RPMI8226 (cell line): ENCODE measurements at places on chromosomes 2 and 18.

- no peak for DNase-seq
Measured at GRCh38 chr2:233691443-233692433, 952 bp upstream of the UGT1A6 start.

- DNase-seq: no peak
Measured at GRCh38 chr2:102514061-102514785, 41.2 kb downstream of the SLC9A4 start.

DNA sequence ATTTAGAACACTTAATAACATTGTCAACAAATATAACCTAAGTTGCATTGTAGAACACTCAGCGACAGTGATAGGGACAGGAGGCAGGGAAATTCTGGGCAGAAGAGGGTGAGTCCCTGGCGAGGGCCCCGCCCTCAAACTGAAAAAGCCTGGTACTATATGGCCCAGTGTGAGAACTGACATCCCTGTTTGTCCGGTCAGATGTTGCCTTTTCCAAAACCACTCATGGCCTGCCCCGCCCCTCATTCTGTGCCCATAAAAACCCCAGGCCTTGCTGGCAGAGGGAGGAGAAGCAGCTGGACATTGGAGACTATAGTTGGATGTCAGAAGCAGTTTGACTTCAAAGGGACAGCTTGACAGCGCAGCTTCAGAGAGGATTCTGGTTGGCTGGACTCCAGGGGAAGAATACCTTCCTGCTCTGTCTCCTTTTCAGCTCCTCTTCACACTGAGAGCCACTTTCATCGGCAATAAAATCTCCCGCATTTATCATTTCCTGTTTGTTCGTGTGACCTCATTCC, 47.0 kb downstream of the FAM117B start:
- no peak for DNase-seq

DNA sequence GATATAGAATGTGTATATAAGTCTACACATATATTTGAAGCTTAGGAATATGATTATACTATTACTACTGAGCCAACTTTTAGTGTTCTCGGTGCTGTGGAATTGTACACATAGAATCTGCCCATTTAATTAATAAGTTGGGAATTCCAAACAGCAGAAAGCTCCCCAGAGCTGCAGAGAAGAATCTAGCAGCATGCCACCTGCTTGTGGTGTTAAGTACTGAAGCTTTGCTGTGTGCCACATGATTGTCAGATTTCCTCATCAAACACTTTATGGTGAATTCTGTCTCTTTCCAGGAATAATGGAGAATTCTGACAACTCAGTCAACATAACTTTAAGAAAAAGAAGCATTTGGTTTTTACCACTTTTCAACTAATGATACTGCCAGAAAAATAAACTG, 117.8 kb downstream of the WDSUB1 start:
- no peak for DNase-seq

DNA sequence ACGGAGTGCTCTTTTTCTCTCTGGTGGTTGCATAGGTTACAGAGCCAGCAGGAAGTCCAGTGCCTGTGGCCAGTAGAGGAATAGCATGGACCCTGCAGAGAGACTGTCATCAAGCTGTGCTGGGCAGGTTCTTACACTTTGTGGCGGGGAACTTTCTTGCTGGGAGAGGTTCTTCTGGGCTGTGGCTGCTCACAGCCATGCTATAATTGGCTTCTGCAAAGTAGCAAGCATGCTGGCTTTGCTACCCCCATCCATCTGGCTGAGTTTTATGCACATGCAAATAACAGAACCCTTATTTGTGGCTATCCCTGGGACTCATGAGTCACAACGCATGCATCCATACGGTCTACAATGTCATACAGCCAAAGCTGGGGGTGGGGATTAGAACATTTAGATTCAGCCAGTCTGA, 68.9 kb downstream of the PLCL1 start:
- DNase-seq: peak; percentile 38

DNA sequence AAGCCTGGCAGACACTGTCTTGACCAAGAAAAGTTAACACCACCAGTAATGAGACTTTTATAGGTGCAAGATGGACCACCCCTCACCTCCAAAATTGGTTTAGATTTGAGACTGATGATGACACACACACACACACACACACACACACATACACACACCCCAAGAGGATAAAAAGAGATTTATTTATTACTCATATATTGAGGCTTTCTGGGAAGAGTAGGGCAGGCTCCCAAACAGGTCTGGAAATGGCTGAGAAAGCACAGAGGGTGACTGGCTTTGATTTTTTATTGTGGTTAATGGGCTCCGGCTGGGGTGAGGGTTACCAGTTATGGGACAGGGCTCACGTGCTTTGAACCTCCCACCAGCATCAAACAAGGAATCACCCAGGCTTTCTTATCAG, 54.2 kb upstream of the ADAM23 start:
- no peak for DNase-seq

DNA sequence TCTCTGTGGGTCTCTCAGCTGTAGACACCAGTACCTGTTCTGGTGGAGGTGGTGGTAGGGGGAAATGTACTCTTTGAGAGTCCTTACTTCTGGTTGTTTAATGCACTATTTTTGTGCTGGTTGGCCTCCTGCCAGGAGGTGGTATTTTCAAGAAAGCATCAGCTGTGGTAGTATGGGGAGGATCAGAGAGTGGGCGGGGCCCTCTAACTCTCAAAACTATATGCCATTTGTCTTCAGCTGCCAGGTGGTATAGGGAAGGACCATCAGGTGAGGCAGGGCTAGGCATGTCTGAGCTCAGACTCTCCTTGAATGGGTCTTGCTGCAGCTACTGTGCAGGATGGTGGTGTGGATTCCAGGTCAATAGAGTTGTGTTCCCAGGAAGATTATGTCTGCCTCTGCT, 1100.8 kb downstream of the CNTNAP5 start:
- no peak for DNase-seq

GRCh38 chr2:177254433-177255226, 9.9 kb downstream of the NFE2L2 start:
- no peak for DNase-seq

GRCh38 chr2:217934321-217935131, 68.3 kb downstream of the TNS1 start:
- no peak for DNase-seq

DNA sequence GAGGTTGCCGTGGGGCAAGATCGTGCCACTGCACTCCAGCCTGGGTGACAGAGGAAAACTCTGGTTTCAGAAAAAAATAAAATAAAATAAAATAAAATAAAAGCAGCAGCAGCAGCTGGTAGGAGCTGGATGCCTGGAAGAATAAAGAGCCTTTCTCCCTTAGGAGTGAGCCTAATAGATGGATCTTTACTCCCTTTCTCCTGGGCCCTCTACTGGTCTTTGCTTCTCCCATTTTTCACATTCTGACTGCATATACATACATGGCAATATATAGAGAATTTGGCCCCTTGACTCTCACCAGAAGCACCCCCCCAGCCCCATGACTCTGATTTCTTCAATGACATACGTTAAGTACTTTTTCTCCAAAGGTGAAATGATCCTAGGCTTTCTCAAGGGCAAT, 9.8 kb upstream of the MALT1 start:
- no peak for DNase-seq

DNA sequence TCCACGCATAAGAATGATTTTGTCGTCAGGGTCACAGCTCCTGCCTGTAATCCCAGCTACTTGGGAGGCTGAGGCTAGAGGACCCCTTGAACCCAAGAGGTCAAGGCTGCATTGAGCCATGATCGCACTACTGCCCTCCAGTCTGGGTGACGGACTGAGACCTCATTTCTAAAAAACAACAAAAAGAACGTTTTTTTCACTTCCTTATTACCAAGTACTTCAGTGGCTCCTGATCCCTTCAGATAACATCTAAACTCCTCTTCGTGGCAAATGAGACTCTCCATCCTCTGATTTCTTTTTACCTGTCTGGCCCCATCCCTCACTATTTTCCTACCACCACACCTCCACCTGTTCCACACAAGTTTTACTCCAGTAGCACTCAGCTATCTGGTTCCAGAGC, 105.4 kb upstream of the TLK1 start:
- DNase-seq: no peak

DNA sequence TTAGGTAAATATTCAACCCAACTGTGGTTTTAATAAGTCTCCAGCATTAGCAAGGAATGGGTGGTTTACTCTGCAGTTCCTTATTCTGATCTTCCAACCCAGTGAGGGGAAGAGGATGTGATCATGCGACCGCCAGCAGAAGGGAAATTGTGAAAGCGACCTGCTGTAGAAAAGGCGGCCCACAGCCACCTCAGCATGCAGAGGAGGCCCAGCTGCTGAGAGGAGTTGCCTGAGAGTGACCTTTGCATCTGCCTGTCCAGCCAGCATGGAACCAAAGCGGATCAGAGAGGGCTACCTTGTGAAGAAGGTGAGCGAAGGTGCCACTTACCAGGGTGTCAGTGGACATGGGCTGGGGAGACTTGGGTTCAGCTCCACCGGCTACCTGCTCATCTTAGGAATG, at the start of gene PLEK:
Gene PLEK, plus strand, starts transcription at position 196 of the 400 bp plus-strand sequence. Its CDS starts 70 bp downstream, at position 266.
- peak; percentile 51 for DNase-seq

DNA sequence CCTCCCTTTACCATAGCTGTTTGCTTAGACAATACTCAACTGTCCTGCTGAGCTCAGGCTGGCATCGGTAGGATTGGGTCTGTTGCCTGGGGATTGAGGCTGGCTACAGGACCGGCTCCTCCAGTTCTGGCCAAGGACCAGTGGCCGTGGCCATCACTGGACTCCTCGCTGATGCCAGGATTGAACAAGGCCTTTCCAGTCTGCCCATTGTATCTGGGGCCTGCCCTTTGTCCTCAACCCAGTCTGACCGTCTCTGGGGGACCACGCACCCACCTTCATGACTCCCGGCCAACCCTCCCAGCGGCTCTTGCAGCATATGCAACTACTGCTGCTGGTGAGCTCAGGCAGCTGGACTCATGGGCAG, 28.7 kb downstream of the SH2D6 start:
- DNase-seq: no peak

GRCh38 chr2:136101042-136101441, 16.9 kb downstream of the CXCR4 start:
- DNase-seq: no peak

DNA sequence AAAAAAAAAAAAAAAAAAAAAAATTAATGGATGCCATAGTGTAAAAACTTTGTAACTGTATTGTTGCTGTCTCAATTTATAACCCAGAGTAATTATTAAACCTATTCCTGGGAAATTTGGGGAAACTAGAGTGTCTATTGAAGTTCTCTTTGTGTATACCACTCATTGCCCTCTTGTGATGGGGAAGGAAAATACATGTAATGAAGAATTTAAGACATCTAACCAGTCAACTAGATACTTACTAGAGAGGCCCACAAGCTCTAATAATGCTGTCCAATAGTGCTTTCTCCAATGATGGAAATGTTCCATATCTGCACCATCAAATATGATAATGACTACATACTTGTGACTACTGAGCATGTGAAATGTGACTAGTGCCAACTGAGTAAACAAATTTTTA, 168.5 kb upstream of the SLC39A10 start:
- no peak for DNase-seq

DNA sequence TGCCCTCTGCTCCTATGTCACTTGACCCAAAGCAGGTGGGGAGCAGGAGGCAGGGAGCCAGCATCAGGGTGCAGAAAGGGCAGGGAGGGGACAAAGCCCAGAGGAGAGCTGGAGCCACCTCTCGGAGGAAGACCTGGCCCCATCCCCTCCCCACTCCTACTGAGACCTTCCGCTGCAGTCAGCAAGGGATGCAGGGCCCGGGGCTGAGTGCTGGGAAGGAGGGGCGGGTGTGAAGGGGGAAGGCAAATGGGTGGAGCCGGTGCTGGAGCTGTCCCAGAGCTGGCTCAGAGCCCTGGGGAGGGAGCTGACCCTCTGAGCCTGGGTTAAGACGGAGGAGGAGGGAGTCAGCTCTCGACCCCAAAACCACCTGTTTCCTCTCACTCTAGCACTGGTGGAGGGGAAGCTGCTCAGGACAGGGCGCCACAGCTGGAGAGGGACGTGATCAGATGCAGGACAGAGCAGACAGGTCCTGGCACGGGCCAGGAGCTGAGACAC, 33.8 kb downstream of the HS1BP3 start:
- no peak for DNase-seq

GRCh38 chr18:41244591-41245037, 710.4 kb upstream of the PIK3C3 start:
- DNase-seq: no peak

GRCh38 chr18:59388817-59389216, 29.8 kb upstream of the LMAN1 start:
- no peak for DNase-seq

GRCh38 chr2:218193701-218194100, 23.3 kb upstream of the ARPC2 start:
- no peak for DNase-seq

GRCh38 chr18:57970356-57971095, 73.5 kb upstream of the NEDD4L start:
- DNase-seq: no peak

DNA sequence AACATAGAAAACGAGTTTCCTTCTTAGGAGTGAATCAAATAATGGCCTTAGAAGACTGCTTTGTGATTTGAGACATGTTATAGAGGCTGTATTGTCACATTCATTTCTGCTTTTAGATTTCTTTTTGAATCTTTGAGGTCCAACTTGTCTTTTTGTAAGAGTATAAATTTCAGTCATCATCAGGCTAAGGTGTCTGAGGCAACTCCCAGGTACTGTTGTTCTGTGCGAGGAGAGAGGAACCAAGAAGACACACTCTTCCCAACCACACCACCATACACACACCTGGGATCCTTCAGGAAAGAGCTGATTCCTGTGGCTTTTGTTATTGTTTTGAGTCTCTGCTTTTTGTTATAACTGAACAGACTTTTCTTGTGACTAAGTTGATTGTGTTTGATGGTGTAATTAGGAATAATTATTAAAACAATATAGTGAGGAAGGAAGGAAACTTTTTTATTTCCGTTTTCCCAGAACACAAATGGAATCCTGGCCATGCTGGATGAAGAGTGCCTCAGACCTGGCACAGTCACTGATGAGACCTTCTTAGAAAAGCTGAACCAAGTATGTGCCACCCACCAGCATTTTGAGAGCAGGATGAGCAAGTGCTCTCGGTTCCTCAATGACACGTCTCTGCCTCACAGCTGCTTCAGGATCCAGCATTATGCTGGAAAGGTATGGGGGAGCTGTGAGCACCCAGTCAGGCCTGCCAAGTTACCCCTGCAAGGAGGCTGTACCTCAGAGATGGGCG, 140.4 kb downstream of the MYO1B start:
- peak; percentile 63 for DNase-seq

GRCh38 chr2:151638191-151638933, 95.9 kb downstream of the NEB start:
- peak; percentile 31 for DNase-seq

DNA sequence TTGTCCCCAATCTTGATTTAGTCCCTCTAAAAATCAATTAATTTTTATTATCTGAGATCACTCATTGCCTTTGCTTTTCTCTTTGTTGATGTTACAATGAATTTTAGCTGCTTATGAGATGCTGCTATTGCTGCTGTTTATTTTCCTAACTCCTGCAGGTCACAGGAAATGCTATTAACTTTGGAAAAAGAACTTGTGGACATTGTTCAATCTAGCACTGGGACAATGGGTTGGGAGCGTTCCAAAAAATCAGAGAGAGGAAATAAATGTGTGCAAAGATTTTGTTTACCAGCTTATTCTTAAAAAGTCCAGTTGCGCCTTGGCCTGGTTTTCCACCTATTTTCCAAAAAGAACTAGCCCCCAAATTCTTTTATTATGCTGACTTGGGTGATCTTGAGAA, 268.3 kb downstream of the PTH2R start:
- DNase-seq: no peak

GRCh38 chr2:110105608-110106467, 9.8 kb downstream of the MALL start:
- DNase-seq: no peak
